ENCODE measurements at places on chromosomes 7 and 10. TPM values are rescaled to one million over a fixed set of nuclear protein-coding genes. Genes with fewer than 3 reads are reported as not detected.

The NYAP1 gene
- 2.3 TPM for total RNA-seq

The SFTPA1 gene
- not detected for total RNA-seq

The ZP3 gene
- total RNA-seq = 2.1 TPM

The CTBP2 gene
- 58.2 TPM for total RNA-seq

The SPDYE2B gene
- not detected for total RNA-seq

The KLLN gene
- total RNA-seq = 0.10 TPM

The CLDN4 gene
- total RNA-seq = 24.3 TPM

The NUDT13 gene
- total RNA-seq = 2.1 TPM

The ALDH18A1 gene
- 54.3 TPM for total RNA-seq

The WIPF3 gene
- 3.4 TPM for total RNA-seq

The NEBL gene
- total RNA-seq = 26.2 TPM

The KEL gene
- 1.6 TPM for total RNA-seq

The GPNMB gene
- 120 TPM for total RNA-seq

The OR6V1 gene
- total RNA-seq = not detected

The TBL2 gene
- total RNA-seq = 49.1 TPM
